ENCODE measurements at places on chromosomes 16 and 17.
A peak's percentile ranks its signal among the peaks of the same experiment; 100 is the strongest.

- DNase-seq = peak; percentile 79
Measured at GRCh38 chr17:2122641-2123302, 67.9 kb downstream of the HIC1 start.

DNA sequence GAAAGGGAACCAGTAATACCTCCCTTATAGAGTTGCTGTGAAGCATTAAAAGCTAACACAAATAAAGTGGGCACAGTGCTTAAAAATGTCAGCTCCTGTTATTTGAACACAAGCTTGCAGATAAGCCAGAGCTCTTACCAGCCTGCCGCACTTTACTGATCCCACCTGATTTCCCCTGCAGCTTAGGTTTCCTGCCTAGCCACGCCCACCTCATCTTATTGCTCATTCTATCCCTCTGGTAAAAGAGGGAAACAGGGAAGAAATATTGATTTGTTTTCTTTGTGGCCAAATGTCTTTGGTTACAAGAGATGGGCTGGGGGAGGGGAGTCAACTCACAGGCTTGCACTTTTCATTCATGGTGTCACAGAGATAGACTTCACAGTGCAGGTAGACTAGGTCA, 9.6 kb upstream of the GP2 start:
- DNase-seq = no peak

DNA sequence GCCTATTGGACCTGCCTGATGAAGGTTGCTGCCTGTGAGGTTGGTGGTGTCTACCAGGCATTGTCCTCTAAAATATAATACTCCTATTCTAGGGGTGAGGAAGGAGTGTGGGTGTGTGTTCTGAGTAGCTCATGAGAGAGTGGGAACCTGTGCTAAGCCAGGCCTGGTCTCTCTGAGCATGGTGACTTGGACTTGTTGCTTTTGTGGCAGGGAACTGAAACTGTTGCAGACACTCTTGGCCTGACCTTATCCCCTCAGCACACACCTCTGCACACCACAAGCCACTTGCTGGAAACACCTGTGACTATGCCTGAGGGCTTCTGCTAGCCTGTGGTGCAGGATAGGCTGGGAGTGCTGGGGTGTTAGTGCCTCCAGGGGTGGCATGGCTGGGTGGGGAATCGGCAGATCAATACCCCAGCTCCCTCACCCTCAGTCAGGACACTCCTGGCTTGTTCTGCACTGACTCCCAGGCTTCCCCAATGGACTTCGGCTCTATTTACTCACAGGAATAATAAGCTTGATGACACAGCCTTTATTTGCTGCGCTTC, 29.9 kb downstream of the PLCG2 start:
- DNase-seq = peak; percentile 58

DNA sequence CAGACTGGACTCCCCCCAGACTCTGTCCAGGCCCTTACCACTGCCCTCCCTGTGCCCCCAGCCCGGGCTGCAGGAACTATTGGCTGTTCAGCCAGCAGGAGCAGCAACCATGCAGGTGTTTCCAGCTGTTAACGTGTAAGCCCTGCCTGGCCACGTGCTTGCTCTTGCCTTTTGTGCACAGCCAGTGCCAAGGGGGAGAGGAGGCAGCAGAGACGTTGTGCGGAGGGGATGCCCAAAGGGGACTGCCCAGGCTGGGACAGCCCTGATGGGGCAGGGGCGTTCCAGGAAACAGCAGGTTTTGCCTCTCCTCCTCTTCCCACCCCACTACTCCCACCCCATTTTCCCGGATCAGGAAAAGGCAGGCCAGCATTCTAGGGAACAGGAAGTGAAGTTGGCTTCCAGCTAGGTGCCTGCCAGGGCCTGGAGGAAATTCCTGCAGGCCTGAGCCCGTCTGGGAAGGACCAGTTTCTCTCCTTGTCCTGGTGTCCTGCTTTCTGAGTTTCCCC, 16.7 kb upstream of the LASP1NB start:
- no peak for DNase-seq

DNA sequence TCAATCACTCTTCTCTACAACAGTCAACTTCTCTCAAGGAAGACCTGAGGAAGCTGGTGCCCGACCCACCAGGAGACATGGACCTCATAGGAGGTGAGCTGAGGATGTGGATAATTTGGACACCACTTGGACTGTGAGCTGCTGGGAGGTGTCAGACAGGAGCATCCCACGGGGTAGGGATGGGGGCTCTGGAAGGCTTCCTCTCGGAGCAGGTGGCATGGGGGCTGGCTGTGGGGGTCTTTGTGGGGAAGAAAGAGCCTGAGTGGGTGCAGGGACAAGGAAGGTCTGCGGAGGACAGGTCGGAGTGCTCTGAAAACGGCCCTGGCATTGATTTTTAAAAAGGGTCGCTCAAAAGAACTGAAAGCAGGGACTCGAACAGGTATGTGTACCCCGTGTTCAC, 64.0 kb downstream of the TBC1D16 start:
- DNase-seq = no peak

DNA sequence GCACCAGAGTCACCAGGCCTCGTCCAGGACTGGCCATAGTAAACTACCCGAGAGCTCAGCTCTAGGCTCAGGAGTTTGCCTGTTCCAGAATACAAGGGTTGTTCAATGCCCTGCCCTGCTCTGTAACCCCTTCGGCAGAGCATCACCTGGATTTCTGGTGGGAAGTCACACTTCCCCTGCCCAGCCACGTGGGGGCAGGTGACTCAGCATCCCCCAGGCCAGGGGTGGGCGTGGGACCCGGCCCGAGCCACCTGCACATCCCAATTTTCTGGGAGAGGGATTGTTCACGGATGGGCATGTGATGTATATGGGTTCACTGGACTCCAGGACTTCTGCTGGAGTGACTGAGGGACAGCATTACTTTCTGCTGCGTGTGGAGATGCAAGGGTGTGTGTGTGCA, 25.8 kb downstream of the COX4I1 start:
- no peak for DNase-seq

GRCh38 chr16:78489072-78489471, 389.6 kb downstream of the WWOX start:
- DNase-seq = no peak

DNA sequence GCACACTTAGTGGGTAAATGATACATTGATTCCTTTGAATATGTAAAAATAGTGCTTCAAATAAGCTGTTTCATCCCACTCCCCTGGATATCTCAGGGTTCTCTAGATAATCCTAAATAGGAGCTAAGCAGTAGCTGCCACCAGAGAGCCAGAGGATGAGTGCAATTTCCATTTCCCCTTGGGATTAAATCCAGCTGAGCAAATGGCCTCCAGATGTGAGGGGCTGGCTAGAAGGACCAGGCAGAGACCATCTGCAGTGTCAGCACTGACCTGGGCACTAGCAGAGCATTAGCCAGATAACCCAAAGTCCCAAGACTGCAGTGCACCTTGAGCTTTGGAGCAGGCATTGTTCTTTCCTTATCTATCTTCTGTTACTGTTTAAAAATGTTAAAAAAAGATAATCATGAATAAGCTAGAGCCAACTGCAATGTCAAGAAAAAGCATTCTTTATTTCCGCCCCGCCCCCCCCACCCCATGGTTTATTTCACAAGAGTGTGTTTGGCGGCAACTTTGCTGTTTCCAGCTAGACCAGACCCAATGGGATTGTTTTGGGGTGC, 19.5 kb downstream of the GPR179 start:
- no peak for DNase-seq

- DNase-seq = peak; percentile 83
Measured at GRCh38 chr17:63699638-63700527, at the start of gene LIMD2. TSS of gene LIMD2 (minus strand) at chr17:63700125. CDS start at chr17:63699298, 827 bp downstream.

DNA sequence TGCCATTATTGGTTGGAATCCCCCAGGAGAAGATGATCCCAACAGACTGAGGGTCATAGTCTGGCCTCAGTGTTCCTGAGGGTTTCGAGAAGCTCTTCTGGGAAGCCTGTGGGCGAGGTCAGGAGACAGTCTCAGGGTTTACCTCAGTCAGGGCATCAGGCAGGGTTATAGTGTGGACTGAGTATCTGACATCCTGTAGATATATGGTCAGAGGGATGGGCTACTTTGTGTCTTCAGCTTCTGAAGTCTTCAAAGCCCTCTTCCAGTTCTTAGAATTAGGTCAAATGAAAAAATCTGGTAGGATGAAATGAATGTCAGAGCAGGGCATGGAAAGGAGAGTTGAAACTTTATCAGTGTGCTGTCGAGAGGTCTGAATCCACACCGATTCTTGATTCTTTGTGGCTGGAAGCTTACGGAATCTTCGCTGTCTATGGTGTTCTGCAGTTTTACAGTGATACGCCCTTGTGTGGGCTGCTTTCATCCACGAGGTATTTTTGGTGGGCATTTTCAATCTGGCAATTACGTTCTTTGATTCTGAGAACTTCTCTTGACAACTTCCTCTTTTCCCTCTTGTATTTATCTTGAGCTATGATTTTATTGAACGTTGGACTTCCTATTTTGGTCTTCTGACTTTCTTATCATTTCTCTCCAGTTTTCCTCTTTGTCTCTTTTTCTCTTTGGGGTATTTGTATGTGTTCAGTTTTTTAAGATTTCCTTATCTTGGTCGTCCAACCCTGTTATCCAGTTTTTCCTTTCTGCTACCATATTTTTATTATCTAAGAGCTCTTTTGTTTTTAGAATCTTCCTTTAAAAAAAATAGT, 30.4 kb downstream of the BPTF start:
- DNase-seq = peak; percentile 30
